ENCODE measurements at places on chromosomes 2 and 18.
A peak's percentile ranks its signal among the peaks of the same experiment; 100 is the strongest.

DNA sequence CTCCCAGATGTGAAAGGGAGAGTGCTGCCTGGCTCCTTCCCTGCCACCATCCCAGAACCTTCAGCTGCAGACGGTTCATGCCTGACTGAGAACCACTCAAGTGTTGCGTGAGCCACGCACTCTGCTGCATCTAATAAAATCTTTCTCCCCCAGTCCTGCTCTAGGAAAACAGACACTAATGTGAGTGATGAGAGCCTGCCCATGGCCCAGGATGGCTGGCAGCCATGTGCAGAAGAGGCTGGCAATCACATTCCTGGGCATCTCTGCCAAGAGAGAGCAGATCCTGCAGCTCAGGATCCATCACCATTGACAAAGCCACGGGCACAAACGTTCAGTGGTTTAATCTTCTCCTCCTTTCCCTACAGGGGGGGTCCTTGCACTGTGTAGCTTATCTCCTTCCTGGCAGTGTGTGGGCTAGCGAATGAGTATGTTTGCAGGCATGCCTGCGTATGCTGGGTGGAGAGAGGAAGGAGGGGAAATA lies 477.5 kb downstream of the SLC4A3 start:
- DNase-seq, result peak; percentile 45

- DNase-seq, result no peak
These were observed 951 bp downstream of the EN1 start for GRCh38 chr2:118846442-118846952.

DNA sequence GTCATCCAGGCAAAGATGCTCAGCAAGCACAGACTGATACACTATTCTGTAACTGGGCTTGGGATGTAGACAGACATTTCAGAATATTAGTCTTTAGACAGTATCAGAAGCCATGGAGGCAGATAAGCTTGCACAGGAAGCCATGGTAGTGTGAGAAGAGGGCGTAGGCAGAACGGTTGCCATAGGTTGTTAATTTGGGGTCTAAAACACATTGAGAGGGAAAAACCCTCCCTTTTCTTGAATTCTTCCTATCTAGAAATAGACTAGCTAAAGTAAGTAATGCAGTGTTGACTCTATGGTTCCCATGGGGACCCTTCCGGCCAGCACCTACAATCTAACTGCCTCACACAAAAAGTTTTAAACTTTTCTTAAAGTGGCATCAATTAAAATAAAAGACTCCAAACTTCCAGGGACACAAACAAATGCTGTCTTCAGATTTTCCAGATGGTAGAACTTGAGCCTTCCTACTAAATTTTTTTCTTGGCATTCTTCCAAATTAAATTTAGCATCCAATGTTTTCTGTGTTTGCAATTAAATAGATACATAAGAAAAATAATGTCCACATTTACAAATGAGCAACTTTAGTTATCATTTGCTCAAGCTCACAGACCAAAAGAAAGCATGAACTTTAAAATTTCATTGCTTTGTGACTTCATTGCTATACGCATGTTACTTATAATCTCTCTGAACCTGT lies 1.9 kb downstream of the PRKRA start:
- no peak for DNase-seq

DNA sequence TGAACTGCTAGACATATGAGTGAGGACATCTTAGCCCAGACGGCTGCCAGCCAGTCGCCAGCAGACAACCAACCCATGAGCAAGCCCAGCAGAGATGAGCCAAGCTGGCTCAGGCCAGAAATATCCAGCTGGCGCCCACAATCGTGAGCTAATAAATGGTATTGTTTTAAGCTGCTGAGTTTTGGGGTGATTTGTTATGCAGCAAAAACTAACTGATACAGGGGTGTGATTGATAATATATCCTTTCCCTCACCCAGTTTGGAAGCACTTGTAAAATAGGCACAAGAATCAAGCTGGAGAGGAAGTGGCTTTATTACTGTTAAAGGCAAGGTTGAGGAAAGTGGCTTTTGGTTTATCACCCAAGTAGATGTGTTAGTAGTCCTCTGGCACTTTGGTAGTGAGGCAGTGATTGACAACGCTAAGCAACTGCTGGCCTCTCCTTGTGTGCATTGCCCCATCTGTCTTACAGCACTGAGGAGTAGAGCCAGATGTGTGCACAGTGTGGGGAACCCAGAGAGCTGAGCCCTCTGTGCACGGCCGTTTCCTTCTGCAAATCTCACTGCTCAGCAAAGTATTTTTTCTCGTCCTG lies 110.1 kb downstream of the MYO1B start:
- no peak for DNase-seq

- no peak for DNase-seq
These were observed 28.2 kb upstream of the SOCS6 start for GRCh38 chr18:70260683-70261082.

GRCh38 chr2:176614049-176614448 lies 344.8 kb downstream of the MTX2 start:
- no peak for DNase-seq

GRCh38 chr18:32468147-32468845 lies 2.4 kb downstream of the GAREM1 start:
- no peak for DNase-seq

DNA sequence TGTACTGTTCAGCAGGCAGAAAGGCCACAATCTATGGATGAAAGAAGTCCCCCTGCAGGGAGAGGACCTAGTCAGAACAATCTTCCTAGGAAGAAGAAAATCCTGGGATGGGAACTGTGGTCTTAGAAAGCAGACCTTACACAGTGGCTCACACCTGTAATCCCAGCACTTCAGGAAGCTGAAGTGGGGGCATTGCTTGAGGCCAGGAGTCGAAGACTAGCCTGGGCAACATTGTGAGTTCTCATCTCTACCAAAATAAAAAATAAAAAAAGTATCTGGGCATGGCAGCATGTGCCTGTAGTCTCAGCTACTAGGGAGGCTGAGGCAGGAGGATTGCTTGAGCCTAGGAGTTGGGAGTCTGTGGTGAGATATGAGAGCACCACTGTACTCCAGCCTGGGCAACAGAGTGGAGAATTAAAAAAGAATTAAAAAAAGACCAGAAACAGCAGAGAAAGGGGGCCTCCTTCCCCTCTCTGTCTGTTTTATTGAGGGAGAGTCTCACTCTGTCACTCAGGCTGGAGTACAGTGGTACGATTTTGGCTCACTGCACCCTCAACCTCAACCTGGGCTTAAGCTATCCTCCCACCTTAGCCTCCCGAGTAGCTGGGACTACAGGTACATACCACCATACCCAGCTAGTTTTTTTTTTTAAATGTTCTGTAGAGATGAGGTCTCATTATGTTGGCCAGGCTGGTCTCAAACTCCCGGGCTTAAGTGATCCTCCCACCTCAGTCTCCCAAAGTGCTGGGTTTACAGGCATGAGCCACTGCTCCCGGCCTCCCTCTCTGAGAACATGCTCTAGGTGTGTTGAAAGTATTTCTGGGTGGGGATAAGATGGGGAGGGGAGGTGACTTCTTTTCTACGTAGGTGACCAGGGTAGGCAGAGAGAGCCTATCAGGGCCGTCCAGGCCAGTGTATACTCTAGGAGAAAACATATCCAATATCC lies 7.4 kb downstream of the RHOB start:
- DNase-seq, result no peak

GRCh38 chr2:201930043-201930442 lies 103.6 kb upstream of the FZD7 start:
- DNase-seq, result no peak

GRCh38 chr2:98348066-98348561 lies 1.9 kb downstream of the CNGA3 start:
- DNase-seq, result no peak

DNA sequence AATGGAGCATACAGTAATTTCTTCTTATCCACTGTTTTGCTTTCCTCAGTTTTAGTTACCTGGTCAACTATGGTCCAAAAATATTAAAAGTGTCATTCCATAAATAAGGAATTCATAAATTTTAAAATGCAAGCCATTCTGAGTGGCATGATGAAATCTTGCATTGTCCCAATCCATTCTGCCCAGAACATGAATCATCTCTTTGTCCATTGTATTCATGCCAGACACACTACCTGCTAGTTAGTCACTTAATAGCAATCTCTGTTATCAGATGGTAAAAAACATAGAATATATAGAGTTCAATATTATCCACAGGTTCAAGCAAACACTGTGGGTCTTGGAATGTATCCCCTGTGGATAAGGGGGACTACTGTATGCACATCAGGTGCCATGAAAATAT lies 872.2 kb upstream of the NXPH2 start:
- no peak for DNase-seq

- DNase-seq, result no peak
These were observed 143.3 kb downstream of the MREG start for GRCh38 chr2:215870088-215870490.

- DNase-seq, result no peak
These were observed 29.1 kb upstream of the CPS1 start for GRCh38 chr2:210527286-210527685.

DNA sequence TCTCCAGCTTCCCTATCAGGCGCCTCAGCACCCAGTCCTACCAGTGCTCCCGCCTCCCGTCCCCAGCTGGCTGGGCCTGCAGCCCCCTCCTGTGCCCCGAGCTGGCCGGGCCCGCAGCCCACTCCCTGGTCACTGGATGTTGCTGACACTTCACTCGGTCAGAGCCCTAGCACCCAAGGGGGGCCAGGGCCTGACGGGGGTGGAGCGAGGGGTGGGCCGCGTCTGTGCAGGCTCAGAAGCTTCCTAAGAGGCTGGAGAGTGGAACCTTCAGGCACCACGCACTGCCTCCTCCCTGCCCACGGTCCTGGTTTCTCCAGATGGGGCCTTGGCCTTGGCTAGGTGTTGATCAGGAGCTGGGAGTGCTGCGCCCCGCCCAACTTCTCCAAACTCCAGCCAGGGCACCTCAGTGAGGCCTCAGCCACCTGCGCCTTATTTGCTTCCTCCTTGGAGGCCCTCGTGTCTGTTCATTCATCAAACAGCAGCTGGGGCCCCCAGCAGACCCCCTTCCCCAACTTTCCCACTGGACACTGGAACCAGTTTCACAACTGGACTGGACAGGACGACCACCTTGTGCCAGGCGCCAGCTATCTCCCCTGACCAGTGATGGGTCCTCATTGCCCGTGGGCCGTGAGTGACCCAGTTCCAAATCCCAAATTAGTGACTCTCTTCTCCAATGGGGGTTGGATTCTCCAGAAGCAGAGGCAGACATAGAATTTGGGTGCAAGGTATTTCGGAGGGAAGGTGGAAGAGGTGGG lies 16.7 kb downstream of the CAPN10 start:
- no peak for DNase-seq

GRCh38 chr2:12057436-12058166 lies 311.2 kb downstream of the LPIN1 start:
- no peak for DNase-seq

- DNase-seq, result peak; percentile 86
These were observed 60.1 kb downstream of the SPIRE1 start for GRCh38 chr18:12597760-12598159.

- DNase-seq, result no peak
These were observed 547.9 kb upstream of the ID2 start for GRCh38 chr2:8133913-8134472.

GRCh38 chr18:49616618-49617328 lies 54.9 kb downstream of the LIPG start:
- DNase-seq, result no peak

GRCh38 chr2:212841460-212841859 lies 302.9 kb upstream of the ERBB4 start:
- DNase-seq, result no peak

DNA sequence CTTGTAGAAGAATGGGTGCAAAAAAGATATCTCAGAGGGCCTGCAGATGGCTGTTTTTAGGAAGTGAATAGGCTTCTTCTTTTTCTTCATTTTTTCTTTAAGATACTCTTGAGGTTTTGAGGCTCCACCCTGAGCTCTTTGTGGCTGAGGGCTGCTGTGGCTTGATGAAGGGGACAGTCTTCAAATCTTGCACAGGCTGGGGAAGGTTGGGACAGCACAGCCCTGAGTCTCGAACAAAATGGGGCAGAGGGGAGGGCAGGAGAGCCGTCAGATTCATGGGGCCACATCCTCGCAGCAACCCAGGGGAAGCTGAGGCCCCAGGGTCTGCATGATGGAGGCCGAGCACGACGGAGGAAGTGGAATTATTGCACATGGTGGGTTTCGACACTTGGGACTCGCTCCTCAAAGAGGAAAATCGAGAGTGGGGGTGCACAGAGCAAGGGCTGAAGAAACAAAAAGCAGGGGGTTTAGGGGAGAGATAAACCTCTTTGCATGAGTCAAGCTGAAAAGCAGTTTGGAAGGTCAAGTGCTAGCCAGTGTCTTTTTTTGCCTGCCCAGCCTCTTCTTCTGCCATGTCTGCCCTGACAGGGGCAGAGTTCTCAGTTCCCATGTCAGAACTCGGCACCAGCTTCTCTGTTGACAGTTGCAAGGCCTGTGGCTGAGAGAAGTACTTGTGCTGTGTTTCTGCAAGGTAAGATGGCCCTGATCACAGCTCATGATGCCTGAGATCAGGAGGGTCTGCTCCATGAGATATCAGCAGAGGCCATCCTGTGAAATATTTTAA lies 19.5 kb downstream of the INPP4A start:
- DNase-seq, result no peak

DNA sequence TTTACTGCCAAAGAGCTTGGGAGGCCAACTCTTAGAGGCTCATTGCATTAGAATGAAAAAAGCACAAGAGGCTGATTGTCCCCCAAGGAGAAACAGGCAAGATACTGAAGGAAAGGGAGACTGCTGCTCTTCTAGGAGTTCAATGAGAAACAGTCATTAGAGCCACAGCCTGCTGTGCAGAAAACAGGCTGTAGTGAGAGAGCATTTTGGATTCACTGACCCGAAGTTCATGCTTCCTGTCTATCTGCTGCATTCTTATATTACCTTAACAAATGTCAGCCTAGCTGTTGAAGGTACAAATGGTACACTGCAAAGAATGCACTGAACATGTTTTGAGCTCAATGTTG lies 423.3 kb downstream of the SETBP1 start:
- no peak for DNase-seq

DNA sequence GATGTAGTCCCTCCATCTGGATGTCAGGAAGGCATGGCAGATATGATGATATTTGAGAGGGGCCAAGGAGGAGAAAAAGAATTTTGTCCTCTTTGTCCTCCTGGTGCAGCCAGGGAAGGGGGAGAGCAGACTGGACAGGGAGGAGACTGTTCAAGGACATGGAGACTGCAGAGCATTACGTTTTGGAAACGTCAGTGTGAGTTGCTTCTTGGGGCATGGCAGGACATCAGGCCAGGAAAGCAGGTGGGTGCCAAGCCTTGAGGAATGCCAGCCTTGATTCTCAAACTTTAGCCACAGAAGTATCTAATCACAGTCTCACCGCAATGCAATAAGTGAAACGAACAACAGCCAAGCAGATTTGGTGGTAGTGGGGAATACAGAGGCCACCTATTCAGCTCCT lies 66.2 kb downstream of the BMP10 start:
- DNase-seq, result no peak

- DNase-seq, result no peak
These were observed 181.6 kb upstream of the PXDN start for GRCh38 chr2:1925928-1926327.
